Activated effector memory CD4-positive, alpha-beta T cell treated with anti-CD3 and anti-CD28 coated beads, Interleukin-2, amount 50 U/mL, for 16 hours (primary cell): ENCODE measurements at places on chromosomes 7 and 10.

DNA sequence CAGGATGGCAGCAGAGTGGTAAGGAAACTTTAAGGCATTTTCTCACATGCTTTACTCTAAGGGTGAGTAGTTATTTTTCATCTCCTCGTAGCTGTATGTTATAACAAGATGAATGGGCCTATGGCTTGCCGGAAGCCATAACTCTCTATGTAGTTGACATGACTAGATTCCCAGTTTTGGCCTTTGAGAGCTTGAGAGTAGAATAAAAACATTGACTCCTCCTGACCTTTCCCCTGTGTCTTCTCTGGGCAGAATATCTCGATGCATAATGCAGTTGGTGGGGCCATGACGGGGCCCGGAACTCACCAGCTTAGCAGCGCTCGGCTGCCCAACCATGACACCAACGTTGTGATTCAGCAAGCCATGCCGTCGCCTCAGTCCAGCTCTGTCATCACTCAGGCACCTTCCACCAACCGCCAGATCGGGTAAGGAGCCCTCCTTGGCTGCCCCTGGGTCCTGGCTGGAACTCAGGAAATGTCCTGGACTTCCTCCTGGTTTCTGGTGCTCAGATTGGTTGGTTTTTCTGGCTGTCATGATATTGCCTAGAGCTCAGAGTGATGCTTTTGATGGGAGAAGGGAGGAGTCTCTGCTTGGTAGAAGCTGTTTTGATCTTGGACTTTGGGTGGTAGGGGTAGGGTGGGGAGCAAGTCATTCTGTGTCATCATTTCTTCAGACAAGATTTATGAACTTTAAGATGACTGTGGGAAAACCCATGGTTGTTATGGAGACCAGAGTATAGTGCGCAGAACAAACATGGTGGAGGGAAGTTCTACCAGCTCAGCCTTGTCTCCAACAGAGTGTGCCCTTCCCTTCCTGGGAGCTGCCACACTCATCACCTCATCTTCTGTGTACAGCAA, 158.0 kb downstream of the CREB5 start:
- no peak for DNase-seq

DNA sequence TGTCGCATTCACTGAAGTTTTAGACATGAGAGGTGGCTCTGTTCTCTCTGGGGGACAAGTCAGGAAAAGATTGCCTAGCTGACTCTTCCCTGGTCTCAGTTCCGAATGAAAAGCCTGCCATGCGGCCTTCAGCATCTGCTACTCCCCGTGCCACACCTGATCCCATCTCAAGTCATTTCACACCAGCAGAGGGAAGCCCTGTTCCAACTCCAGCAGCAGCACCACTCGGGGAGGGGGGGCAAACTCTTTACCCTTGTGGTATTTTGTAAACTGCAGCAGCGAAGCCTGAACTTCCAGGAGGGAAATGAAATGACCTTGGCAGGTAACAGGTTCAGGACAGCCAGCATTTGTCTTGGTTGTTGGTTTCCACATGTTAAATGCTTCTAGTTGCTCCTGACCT, 13.8 kb downstream of the LRRC4 start:
- no peak for DNase-seq

DNA sequence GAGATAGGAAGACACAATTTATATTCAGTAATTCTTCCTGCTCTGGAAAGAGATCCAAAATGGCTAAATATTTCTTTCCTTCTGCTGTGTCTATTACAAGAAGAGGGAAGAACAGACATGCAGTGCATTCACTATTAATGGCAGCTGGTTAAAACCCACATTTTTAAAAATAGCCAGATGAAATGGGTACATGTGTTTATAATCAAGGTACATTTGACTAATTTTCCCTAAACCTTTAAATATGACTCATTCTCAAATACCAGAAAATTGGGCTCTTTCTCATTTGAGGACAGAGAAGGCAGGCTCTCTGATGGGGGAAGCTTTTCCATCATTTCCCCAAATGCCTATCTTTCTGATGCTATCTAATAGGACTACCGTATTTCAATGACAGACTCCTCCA, 215.7 kb upstream of the HABP2 start:
- DNase-seq: no peak

- peak; percentile 43 for DNase-seq
Observed at GRCh38 chr7:157986051-157986450, 601.6 kb downstream of the PTPRN2 start.

DNA sequence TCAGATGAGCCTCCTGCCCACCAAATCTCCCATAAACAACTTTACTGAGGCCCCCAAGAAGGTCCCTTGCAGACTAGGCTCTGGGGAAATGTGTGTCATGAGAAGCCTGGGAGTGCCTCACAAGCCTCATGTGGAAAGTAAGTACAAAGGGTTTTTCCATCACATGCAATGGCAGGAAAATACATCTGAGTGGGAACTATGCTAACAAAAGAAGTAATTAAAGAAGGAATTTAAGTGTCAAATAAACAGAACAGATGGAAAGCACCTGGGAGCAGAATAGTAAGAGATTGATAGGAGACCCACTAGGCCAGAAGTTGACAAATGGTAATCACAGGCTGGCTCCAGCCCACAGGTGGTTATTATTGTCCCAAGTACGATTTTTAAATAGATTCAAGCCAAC, 20.5 kb downstream of the GSAP start:
- no peak for DNase-seq
